ENCODE measurements at places on chromosomes 5 and 9.

DNA sequence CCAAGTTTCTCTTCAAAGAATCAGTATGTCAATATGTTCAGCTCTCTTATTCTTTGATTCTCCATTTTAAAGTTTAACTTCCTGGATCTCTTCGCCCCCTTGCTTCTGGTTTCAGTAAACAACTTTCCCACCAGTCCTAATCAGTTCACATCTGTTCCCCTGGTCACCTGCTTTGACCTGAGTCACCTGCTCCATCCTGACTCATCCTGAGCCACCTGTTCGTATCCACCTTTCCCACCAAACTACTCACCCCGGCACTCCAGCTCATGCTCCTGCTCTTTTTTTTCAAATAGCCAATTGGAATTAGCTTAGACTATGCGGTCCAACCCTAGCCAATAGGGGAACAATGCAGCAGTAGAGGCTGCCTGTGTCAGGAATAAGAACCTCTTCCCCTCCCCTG, 23.6 kb upstream of the CSF1R start:
- DNase-seq = no peak

DNA sequence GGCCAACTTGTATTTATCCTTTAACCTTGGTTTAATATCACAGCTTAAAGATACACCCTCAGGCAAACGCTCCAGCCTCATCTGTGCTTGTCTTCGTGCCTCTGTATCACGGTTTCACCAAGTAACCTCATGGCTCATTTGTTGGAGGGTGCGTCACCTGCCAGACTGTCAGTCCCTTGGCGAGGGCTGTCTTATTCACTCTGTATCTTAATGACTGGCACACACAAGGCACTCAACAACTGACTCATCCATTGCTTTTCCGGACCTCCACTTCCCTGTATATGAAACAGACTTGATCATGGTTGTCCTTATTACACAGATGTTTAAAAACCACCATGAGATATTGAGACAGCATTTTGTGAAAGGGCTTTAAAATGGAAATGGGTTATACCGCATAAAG, 28.0 kb downstream of the LCP2 start:
- peak; percentile 66 for DNase-seq

GRCh38 chr9:70479880-70480291, 65.4 kb upstream of the KLF9 start:
- DNase-seq = no peak

DNA sequence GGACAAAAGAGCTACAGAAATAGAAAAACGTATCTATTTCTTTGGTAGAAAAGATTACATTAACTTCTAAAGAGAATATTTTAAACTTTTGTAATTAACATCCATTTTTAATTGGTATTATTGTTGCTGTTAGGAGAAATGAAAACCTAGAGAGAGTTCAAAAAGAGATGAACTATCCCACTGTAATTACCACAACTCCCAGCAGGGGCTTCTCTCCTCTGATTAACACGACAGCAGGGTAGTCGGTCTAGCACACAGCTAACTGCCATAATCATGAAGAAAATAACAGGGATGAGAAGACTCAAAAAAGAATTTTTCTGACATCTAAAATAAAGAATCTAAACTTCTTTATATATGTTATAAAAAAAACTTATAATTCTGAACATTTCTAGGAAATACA, 86.2 kb upstream of the CDH9 start:
- DNase-seq = no peak

- no peak for DNase-seq
Observed at GRCh38 chr9:91682806-91683205, 259.2 kb upstream of the NFIL3 start.

DNA sequence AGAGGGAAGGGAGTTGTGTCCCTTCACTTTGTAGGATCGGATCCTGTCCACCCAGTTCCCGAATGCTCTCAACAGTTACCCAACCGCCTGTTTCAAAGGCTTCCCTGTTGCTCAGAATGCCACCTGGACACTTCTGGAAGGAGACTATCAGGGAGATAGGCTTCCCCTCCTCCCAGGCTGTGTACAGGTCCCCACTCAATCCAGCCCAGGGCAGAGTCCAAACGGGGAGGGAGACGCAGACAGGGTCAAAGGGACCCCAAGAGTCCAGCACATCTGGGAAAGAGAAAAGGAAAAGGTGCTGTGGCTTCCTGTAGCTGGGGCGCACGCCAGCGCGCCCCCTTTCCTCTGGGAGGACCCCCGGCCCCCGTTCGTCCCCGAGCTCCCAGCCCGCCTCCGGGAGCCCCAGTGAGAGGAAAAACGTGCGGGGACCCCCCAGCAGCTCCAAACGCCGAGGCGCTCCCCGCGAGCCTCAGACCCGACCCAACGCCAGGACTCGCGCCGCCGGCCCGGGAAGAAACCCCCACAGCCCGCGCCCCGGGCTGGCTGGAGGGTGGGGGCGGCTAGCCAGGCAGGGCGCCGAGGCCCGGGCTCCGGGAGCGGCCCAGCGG, 640 bp downstream of the SURF4 start:
- DNase-seq = no peak

DNA sequence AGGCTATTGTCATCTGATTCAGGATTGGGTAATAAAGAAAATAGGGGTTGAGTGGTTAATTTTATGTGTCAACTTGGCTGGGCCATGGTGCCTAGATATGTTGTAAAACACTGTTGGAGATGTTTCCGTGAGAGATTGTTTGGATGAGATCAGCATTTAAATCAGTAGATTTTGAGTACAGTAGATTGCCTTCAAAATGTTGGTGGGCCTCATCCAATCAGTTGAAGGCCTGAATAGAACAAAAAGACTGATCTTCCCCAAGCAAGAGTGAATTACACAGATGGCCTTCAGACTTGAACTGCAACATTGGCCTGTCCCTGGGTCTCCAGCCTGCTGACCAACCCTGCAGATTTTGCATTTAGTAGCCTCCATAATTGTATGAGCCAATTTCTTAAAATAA, 401.3 kb upstream of the KIF2A start:
- no peak for DNase-seq

DNA sequence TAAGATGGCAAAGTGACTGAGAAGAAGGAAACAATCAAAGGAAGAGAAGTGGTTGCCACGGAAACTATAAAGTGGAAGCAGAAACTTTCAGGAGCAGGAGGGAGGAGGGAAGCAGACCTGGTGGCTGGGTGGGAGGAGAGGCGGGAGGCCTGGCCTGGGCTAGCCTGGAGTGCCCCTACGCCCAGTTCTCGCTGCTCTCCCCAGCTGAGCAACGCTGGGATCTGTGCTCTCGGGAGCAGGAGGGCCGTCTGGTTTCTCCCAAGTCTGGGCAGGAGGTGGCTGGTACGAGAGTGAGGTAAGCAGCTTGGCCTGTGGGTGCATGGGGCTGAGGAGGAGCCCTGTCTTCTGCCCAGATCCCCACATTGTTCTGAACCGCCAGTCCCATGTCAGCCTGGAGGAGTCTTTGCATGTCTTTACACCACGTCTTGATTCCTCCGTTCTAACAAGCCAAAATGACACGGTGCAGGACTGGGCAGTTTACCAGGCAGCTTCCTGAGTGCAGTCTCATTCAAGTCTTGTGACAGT, 15.0 kb upstream of the DAB2IP start:
- DNase-seq = no peak

DNA sequence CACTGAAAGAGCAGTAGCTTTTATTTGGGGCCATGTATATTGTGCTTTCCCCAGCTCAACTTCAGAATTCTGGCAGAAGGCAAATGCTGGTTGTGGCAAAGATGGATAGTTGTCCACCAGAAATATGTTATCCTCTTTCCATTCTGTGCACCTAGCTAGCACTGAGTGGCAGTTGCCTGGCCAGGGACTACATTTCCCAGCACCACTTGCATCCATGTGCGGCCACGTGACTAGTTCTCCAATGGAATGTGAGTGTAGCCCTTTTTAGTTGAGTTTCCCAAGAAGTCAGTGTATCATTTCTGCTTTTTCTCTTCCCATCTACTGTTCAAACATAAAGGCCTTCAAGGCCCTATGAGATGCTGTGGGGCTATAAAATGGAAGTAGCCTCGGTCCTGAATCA, 354.0 kb upstream of the CLINT1 start:
- DNase-seq = no peak

DNA sequence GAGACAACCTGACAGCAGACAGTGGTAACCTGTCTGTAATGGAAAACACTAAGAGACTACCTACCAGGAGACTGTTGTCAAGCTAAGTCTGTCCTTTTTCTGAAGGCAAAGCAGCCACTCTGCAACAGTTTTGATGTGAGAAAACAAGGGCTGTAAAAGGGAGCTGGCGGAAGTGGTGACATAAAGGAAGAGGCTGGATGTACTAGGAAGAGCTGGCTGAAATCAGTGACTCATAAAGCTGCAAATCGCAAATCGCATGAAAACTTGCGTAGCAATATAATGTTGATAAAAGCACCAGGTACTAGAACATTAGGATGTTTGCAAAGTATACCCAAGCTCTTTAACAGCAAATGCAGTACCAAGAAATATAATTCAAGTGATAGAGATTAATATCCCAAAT, 1.4 kb downstream of the NSUN2 start:
- DNase-seq = no peak

DNA sequence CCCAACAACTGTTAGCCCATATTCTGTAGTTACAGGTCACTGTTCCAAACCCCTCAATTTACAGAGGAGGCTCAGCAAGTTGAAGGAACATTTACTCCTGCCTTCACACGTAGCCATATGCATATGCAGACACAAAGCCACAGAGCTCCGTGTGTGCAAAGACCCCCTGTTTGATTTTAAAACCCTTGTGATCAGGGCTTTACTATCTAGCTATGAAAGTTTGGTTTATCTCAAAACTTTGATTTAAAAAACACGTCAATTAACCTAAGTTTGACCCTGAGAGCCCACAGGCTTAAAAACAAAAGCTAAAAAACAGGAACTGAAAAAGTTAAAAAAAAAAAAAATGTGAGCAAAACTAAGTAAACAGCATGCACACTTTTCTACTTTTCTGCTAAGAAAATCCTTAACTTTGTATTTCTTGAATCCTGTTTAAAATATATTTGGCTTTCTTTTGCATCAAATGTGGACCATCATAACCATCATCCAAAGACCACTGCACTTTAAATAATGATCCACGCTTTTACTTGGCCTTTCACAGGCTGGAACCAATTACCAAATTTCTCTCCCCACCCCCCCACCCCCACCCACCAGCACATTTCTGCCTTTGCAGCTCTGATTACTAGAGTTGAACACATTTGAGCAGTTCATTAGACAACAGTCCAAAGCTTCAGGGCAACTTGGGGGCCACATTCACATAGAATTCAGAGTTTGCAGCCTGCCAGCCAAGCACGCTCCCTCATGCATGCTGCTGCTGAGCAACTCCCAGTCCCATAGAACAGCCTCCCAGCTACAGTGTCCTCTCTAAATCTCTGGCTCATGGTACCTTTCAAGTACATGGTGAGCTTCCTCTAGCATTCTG, 128.8 kb upstream of the MAP3K1 start:
- no peak for DNase-seq

DNA sequence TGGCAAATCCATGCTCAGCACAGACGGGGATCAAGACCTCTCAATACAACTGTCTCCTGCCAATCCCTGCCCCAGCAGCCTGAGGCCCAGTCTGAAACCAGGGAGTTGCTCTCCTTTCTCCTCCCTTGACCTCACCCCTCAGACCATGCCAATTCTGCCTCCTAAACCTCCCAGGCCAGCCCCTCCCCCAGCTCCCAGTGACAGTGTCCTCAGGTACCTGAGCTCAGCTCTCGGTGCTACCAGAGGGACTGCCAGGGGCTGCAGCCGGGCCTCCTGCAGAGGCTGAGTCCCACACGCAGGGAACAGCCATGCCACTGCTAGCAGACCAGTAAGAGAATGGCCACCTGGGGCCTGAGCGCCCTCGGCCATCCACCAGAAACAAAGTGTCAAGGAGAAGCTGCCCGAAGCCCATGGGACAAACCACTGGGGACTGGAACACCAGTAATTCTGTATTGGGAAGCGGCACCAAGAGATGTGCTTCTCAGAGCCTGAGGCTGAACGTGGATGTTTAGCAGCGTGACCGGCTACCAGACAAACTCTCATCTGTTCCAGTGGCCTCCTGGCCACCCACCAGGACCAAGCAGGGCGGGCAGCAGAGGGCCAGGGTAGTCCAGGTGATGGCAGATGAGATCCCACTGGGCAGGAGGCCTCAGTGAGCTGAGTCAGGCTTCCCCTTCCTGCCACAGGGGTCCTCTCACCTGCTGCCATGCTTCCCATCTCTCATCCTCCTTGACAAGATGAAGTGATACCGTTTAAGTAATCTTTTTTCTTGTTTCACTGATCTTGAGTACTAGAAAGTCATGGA, 557 bp upstream of the IL3 start:
- DNase-seq = no peak

DNA sequence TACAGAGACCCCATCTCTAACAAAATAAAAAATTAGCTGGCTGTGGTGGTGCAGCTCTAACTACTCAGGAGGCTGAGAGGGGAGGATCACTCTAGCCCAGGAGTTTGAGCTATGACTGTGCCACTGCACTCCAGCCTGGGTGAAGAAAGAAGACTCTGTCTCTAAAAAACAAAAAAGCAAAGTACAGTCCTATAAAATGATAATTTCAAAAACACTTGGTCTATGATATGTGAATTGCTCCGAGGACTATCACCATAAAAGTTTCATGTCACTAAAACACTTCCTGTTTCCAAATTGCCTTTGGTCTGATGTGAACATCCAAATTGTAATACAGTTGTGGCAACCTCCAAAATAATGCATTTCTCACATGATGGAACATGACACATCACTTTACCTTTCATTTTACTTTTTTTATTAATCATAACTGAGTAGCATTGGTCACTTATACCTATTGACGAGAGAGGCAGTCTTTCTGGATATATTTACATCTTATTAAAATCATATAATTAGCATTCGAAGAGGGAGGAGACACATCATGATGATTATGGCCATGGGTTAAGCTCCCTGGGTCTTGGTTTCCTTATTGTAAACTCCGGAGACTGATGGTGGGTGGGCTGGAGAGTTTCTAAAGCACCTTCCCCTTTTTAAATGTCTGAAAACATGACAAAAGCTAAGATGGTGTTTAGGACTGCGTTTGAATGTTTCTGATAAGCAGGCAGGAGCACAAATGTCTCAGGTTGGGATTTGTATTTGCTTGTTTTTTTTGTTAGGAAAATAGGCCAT, 25.8 kb upstream of the CD180 start:
- no peak for DNase-seq

GRCh38 chr5:119071561-119071995, 691 bp downstream of the DMXL1 start:
- DNase-seq = no peak
